ENCODE measurements at places on chromosomes 2 and 18. TPM values are rescaled to one million over a fixed set of nuclear protein-coding genes. Genes with fewer than 3 reads are reported as not detected.

DNA sequence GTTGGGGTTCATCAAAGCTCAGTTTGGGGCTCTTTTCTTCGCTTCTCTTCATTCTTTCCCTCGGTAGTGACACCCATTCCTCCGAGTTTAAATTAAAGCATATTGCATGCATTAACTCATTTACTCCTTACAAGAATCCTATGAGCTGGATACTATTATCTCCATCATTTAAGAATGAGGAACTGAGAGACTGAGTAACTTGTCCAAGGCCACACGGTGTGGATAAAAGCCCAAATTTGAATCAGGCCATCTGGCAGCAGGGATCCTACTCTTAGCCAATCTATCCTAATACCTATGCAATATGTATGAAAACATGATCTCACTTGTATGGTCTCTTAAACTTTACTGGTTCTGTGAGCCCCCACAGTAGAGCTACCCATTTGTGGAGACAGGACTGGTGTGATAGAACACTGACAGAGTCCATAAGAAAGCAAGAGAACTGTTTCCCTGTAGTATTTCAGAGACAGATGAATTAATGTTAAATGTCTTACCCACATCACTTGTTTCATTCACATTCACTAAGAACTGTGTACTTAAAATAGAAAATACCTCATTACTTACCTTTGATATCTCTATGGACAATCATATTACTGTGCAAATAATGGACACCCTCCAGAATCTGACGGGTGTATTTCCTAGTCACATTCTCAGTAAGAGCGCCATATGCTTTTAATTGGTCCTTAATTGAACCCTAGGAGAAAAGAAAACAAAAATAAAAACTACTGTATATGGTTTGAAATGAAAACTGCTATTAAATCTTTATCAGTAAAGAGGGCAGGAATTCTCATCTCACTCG is 20.4 kb upstream of the ERCC3 start:
- no peaks in the 10 kb centered on the region for H3K4me1 ChIP-seq
- H3K4me3 ChIP-seq: no peak overlapping the region
- peaks cover 60% of the 10 kb centered on the region for H3K36me3 ChIP-seq
- H3K27me3 ChIP-seq: no peaks in the 10 kb centered on the region
- DNase-seq: no peak

The COL4A4 gene
- total RNA-seq: 17.2 TPM

DNA sequence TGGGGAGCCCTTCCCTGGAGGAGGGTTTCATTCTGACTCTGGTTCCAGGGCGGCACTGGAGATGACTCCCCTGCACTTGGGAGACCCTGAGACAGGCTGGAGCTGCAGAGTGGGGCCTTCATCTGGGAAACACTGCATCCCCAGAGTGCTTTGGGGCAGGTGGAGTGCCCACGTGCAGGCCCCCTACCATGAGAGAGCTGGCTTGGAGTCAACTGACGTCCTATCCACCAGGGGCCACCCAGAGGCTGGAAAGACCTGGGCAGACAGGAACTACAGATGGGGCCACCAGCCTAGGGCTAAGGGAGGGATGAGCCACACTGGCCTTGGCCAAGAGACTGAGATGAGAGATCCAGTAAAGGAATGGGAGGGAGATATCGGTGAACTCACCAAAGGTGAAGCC is 153.8 kb downstream of the ASB1 start:
- H3K4me3 ChIP-seq: no peak overlapping the region
- no peak overlapping the region for H3K27ac ChIP-seq
- DNase-seq: no peak
- no peaks in the 10 kb centered on the region for H3K27me3 ChIP-seq

The MC2R gene
- not detected for total RNA-seq

DNA sequence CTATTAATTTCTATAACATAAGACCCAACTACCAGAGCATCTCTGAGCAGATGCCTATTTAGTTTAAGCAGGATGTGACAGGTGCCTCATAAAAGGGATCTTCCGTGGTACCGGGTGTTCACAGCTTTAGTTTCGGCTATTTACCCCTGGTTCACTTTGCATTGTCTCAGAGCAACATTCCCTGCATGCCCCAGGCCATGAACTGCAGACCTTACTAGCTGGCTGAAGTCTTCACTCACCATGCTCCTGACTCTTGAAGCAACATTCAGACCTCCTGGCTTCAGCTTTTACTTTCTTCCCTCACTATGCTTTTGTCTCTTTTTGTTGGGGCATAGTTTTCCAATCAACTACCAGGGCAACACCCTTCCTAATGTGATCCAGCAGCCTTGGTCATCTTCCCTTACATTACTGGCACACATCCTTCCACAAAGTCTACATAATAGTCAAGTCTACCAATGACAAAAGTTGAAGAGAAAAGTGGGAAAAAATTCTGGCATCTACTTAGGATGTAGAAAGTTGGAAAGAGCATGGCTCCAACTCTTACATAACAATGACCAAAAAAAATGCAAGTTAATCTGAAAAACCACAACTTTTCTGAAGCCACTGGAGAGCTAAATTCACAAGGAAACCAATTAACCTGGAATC is 99.2 kb downstream of the SESTD1 start:
- no peaks in the 10 kb centered on the region for H3K27me3 ChIP-seq
- H3K27ac ChIP-seq: no peak overlapping the region
- H3K4me1 ChIP-seq: no peaks in the 10 kb centered on the region
- DNase-seq: no peak
- no peak overlapping the region for H3K4me3 ChIP-seq

GRCh38 chr2:241885946-241886643 is 16.6 kb downstream of the RTP5 start:
- peaks cover 14% of the 10 kb centered on the region for H3K4me1 ChIP-seq
- H3K27me3 ChIP-seq: no peaks in the 10 kb centered on the region

The HOXD13 gene
- not detected for total RNA-seq

DNA sequence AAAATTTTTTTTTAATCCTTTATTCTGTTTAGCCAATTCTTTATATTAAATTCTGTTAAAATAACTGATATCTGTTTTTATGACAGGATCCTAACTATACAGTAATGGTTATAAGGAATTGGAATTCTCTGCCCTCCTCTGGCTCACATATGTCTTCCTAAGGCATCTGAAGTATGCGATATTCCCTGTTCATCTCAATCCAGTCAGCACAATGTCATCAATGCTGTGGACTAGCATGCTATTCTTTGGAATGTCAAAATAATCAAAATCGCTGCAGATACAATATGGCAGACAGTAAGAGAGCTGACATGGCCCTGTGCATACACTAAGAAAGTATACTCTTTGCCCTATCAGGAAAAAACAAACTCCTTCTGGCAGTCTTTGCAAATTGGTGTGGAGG is 107.6 kb downstream of the AP1S3 start:
- H3K36me3 ChIP-seq: no peaks in the 10 kb centered on the region
- H3K4me3 ChIP-seq: no peak overlapping the region
- H3K27ac ChIP-seq: no peak overlapping the region
- no peak for DNase-seq
- no peaks in the 10 kb centered on the region for H3K27me3 ChIP-seq

DNA sequence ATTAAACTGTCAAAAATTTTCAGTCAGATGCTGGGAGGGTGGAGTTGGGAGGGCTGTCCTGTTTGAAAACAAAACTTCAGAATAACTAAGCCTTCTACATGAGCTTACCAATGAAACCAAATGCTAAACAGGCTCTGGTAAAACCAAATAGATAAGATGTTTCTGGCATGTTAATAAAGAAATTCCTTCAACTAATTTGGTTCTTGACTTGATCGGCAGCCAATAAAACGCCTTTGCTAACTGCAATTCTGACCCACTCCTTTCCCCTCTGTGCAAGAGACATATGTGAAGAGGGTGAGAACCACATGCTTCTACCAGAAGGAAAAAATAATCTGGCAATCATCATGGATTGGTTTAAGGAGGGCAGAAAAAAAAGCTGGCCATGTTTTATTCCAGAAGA is 20.9 kb downstream of the MAP4K3 start:
- DNase-seq: no peak
- peaks cover 77% of the 10 kb centered on the region for H3K4me1 ChIP-seq
- H3K36me3 ChIP-seq: no peaks in the 10 kb centered on the region
- no peak overlapping the region for H3K27ac ChIP-seq
- H3K27me3 ChIP-seq: no peaks in the 10 kb centered on the region
- H3K4me3 ChIP-seq: no peak overlapping the region

DNA sequence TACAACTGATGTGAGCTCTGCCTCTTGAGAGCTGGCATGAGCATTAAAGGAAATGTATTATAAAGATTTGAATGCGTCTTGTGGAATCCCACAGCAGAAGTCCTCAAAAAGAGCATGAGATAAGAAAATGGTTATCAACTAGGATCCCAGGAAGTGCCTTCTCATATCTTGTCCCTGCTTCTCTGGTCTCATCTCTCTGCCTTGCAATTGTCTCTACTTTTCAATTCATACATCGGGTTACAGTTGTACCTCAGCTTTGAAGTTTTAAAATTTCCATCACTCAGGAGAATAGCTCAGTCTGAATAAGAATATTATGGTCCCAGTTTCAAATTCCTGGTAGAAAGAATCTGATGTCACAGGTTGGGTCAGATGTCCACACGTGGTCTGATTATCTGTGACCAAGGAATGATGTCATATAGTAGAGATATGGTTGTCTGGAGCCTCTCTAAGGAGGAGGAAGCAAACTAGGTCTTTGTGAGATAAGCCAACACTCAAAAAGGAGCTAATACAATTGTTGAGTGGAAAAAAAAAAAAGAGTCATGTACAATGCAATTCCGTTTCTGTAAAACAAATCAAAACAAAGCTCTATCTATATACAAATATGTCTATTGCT is 21.7 kb upstream of the CCDC88A start:
- no peaks in the 10 kb centered on the region for H3K27me3 ChIP-seq
- no peaks in the 10 kb centered on the region for H3K4me1 ChIP-seq
- no peak overlapping the region for H3K4me3 ChIP-seq
- H3K27ac ChIP-seq: no peak overlapping the region

The TMEM163 gene
- 2.5 TPM for total RNA-seq

- H3K36me3 ChIP-seq: no peaks in the 10 kb centered on the region
- no peak overlapping the region for H3K27ac ChIP-seq
- no peak for DNase-seq
- no peaks in the 10 kb centered on the region for H3K27me3 ChIP-seq
- no peaks in the 10 kb centered on the region for H3K4me1 ChIP-seq
These were observed 80.3 kb downstream of the TPO start for GRCh38 chr2:1493431-1494126.

- DNase-seq: no peak
- peaks cover 6% of the 10 kb centered on the region for H3K4me1 ChIP-seq
- peaks cover 12% of the 10 kb centered on the region for H3K36me3 ChIP-seq
- H3K27ac ChIP-seq: no peak overlapping the region
- H3K4me3 ChIP-seq: no peak overlapping the region
These were observed 103.4 kb upstream of the RNU4ATAC start for GRCh38 chr2:121427187-121427689.

DNA sequence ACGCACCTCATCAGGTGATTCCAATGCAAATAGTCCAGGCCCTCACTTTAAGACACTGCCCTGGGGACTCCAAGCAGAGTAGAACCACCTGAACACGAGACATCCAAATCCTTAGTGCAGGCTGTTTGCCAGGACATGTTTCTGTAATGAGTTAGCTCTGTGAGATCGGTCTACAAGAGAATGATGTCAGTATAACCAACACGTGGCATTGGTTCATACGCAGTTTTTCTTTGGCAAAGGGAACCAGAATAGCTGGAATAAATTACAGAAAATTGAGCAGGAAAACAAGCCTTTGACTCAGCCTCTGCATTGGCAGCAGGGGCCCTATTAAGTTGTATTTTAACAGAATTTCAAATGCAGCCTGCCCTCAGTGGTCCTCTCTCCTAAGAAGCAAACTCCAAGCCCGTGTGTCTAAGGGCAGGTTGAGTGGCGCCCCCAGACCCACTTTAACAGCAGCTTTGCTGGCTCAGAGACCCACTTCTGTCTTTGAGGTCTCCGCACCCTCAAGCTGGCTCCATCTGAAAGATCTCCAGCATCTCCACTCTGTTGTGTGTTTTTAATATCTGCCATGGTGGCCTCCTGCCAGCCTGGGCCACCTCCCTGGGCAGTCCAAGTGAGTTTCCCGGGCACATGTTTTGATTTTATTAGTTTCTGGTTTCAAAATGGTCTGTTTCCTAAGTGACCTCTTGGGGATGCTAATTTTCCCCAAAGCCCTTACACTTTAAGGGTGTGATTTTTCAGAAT is 61.3 kb downstream of the ALPK2 start:
- DNase-seq: no peak
- no peak overlapping the region for H3K27ac ChIP-seq
- H3K27me3 ChIP-seq: no peaks in the 10 kb centered on the region
- H3K4me1 ChIP-seq: no peaks in the 10 kb centered on the region
- H3K36me3 ChIP-seq: no peaks in the 10 kb centered on the region
- no peak overlapping the region for H3K4me3 ChIP-seq

The HRH4 gene
- 2.5 TPM for total RNA-seq

DNA sequence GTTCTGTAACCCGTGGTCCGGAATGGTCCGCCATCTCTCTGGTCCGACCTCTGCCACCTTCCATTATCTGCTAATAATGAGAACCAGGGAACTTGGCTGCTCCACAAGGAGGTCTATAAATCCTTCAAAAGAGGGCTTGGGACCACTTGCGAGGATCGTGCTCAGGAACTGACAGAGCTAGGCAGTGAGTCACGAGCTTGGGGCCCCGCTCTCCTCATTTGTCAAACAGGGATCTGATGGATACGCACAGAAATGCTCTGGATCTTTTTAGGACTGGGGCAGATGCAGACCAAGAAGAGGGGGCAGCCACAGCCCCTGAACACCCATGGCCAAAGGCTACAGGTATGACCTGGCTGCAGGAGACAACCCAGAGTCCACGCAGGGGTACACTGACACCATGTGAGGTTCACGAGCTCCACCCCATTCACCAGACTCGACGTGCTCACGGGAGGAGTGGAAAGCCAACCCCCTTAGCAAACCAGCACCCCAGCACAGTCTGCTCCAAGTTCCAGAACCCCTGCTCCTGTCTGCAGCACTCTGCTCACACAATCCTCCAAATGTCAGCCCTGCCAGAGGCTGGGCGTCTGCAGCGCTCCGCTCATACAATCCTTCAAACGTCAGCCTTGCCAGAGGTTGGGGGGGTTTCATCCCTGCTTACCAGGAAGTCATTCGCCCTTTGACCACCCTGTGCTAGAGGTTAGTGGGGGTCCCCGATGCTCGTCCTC is 45.8 kb downstream of the ANO7 start:
- H3K27me3 ChIP-seq: no peaks in the 10 kb centered on the region
- H3K27ac ChIP-seq: no peak overlapping the region
- H3K4me1 ChIP-seq: no peaks in the 10 kb centered on the region
- no peak overlapping the region for H3K4me3 ChIP-seq

GRCh38 chr2:195734395-195734794 is 77.4 kb downstream of the SLC39A10 start:
- no peaks in the 10 kb centered on the region for H3K4me1 ChIP-seq
- H3K4me3 ChIP-seq: no peak overlapping the region
- H3K27me3 ChIP-seq: no peaks in the 10 kb centered on the region
- H3K27ac ChIP-seq: no peak overlapping the region
- peaks cover 8% of the 10 kb centered on the region for H3K36me3 ChIP-seq

The ABCG5 gene
- not detected for total RNA-seq

DNA sequence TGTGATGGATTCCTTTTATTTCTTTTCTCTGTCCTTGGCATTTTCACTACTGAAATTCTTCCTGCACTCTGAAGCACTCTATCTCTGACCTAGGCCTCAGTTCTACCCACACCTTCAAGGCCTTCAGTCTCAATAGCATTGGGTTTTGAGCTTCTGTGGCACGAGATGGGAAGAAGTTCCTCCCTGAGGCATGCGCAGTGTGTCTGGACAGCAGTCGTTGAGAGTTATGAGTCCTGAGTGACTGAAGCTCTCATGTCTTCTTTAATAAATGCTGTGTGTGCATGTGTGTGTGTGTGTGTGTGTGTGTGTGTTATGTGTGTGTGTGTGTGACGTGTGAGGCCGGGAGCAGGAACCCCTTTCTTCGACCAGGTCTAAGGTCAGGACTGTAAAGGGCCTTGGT is 95.8 kb upstream of the DAPL1 start:
- H3K4me1 ChIP-seq: no peaks in the 10 kb centered on the region
- DNase-seq: no peak
- no peaks in the 10 kb centered on the region for H3K36me3 ChIP-seq
- H3K4me3 ChIP-seq: no peak overlapping the region
- no peaks in the 10 kb centered on the region for H3K27me3 ChIP-seq

All from thoracic aorta (tissue), 2 donors.